ENCODE measurements at places on chromosomes 2 and 18.

- no peak for DNase-seq
Measured at GRCh38 chr2:198106621-198107385, 302.4 kb downstream of the PLCL1 start.

- no peak for DNase-seq
Measured at GRCh38 chr2:217941886-217942728, 60.7 kb downstream of the TNS1 start.

GRCh38 chr2:219520079-219520478, 5.8 kb downstream of the ASIC4 start:
- DNase-seq = no peak

GRCh38 chr2:237892478-237892877, 33.1 kb downstream of the RAMP1 start:
- DNase-seq = no peak

DNA sequence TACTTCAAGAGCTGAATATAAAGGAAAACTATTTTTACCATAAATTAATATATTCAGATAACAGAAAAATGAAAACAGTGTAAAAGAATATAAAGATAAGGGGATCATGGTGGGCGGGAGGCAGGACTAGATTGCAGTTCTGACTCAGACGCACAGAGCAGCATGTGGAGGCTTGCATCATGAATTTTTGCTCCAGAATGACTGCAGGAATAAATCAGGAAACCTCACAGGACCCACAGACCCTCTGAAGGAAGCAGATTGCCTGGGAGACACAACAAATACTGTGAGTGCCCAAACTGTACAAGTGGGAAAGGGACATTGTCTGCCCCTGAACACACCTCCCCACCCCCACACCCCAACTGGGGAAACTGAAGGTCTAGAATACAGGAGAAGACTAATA, 19.2 kb upstream of the SIGLEC15 start:
- DNase-seq = no peak

- no peak for DNase-seq
Measured at GRCh38 chr18:48393170-48393569, 16.0 kb downstream of the ZBTB7C start.

GRCh38 chr2:177265824-177266817, 1.6 kb upstream of the NFE2L2 start:
- no peak for DNase-seq

GRCh38 chr2:183532514-183532913, 408.3 kb downstream of the NUP35 start:
- no peak for DNase-seq

DNA sequence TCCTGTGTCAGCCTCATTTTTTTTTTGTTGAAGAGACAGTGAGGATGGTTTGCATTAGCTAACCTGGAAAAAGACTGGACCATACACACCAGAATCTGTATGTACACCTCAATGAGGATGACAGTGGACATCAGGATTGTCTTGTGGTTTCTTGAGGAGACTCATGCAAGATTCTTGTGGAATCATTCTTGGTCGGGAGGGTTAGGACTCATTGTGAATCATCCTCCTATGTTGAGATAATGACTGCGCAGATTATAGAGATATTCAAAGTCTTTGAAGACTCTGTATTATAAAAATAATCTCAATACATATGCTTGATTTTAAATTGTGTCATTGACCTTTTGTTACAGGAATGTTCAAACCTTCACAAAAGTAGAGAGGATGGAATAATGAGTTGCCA, 49.1 kb upstream of the DOCK10 start:
- DNase-seq = no peak

DNA sequence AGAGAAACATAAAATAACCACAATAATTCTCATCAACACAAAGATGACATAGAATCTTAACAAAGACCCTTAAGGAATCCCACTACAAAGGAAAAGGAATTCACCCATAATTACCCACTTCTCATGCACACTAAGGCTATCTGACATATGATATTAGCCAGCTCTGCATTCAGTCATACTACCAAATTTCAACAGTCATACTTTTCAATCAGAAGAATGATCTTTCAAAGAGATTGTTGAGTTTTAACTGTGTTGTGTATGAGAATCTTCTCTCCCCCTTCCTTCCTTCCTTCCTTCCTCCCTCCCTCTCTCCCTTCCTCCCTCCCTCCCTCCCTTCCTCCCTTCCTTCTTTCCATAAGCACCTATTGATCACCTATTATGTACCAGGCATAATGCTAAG, 17.0 kb downstream of the FZD7 start:
- no peak for DNase-seq

DNA sequence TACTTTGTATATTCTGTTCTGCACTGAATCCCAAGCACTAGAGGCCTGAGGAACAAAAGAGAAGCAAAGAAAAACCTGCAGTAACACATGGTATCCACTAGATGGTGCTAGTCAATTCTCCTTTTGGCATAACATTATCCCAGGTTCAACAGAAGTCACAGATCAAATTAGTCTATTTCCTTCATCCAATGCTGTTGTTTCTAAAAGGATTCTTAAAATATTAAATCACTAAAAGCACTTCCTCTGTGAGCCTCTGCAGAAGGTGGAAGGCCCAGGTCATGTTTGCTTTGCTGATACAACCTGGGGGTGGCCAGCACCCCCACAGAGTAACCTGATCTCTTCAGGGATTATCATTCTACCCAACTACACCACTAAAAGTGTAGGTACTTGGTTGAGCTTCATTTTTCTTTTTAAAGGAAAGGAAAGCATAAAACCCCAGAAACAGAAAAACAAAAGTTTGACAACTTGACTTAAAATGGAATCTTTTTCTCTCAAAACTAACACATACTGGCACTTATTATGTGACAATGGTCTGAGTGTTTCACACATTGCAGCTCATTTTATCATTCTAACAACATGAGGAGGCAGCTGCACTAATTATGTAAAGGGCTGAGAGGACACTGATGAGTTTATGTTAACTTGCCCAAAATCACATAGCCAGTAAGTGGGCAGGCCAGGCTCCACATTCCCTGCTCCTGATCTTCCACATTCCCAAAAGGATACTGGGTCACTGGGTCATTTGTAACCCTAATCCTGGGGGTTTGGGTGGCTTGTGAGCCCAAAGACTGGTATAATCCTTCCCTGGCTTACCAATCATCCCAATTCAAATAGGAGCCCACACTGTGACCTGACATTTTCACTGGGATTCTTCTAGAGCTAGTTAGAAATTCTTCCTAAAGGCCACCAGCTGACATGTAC, 66.8 kb upstream of the DNER start:
- DNase-seq = no peak

DNA sequence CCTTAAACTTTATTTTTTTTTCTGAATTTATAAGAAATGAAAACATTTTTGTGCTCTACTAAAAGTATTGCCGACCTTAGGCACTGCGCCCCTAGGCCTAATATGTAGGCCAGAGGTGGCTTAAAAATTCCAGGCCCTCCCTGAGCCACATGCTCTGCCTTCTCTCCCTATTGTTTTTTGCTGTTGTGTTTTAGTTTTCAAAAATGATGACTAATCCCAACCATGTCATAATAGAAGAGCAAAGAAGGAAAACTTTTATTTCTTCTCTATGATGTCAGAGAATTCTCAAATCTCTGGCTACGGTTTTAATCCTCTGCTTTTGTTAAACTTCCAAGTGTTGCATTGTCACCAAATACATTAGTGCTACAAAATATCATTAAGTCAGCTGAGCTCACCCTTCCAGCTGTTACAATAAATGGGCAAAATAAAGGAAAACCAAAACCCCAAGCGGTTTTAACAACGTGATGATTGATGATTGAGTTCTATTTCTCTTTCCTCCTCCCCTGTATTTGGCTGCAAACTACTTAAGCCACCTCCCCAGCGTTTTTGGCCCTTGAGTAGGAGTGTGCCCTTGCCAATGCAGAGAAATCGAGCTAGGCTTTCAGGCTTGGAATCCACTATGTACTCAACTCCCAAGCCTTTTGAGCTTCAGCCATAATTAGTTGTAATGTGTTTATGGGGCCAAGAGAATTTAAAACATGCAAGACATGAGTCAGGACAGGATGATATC, 163.5 kb upstream of the POU3F3 start:
- DNase-seq = no peak

DNA sequence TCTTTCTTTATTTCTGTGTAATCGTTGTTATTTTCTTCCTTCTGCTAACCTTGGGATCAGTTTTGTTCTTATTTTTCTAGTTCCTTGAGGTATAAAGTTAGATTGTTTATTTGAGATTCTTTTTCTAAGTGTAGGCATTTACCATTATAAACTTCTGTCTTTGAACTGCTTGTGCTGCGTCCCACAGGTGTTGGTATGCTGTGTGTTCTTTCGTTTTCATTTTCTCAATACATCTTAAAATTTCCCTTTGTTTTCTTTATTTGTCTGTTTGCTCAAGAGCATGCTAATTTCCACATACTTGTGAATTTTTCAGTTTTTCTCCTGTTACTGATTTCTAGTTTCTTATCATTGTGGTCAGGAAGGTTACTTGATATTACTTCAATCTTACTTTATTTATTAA, 873.8 kb upstream of the GCFC2 start:
- DNase-seq = no peak

- DNase-seq = no peak
Measured at GRCh38 chr18:42187611-42188380, 232.8 kb downstream of the PIK3C3 start.

- DNase-seq = no peak
Measured at GRCh38 chr2:28366496-28367282, 26.0 kb upstream of the FOSL2 start.

GRCh38 chr2:32851777-32852439, 94.8 kb upstream of the LTBP1 start:
- no peak for DNase-seq

All from GM12864 (cell line).